ENCODE measurements at places on chromosomes 2 and 18.

GRCh38 chr2:14815201-14815600, 182.7 kb downstream of the LRATD1 start:
- DNase-seq: no peak

DNA sequence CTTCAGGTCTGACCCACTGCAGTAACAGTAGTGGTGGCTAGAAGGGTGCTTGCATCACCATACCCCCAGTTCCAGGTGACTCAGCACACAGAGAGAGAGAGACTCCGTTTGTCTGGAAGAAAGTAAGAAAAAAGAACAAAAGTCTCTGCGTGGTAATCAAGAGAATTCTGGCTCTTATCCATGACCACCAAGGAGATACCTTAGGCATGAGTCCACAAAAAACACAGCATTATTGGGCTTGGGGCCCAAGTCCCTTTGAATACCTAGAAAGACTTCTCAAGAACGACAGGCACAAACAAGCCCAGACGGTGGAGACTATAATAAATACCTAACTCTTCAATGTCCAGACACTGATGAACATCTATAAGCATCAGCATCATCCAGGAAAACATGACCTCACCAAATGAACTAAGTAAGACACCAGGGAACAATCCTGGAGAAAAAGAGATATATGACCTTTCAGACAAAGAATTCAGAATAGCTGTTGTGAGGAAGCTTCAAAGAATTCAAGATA, 21.7 kb upstream of the BAZ2B start:
- DNase-seq: no peak

DNA sequence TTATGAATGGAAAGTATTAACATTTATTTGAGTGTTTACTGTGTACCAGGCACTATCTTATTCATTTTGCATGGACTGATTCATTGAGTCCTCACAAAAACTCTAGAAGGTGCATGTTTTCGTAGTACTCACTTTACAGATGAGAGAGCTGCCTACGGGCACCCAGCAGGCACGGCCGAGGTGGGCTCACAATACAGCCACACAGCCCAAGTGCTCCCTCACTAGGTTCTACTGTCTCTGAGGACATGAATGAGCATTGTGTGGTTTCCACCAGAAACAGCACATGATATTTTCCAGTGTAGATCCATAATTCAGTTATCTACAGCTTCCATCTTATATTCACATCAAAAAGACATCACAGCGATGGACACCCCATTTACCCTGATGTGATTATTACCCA, 101.4 kb downstream of the FTCDNL1 start:
- no peak for DNase-seq

- DNase-seq: no peak
These were observed 45.1 kb upstream of the TNFRSF11A start for GRCh38 chr18:62280058-62280457.

- DNase-seq: no peak
These were observed 39.5 kb upstream of the FHL2 start for GRCh38 chr2:105438104-105438929.

GRCh38 chr2:133061874-133062593, 392.0 kb upstream of the LYPD1 start:
- DNase-seq: no peak

GRCh38 chr2:208135794-208136715, 6.4 kb upstream of the CRYGC start:
- no peak for DNase-seq

DNA sequence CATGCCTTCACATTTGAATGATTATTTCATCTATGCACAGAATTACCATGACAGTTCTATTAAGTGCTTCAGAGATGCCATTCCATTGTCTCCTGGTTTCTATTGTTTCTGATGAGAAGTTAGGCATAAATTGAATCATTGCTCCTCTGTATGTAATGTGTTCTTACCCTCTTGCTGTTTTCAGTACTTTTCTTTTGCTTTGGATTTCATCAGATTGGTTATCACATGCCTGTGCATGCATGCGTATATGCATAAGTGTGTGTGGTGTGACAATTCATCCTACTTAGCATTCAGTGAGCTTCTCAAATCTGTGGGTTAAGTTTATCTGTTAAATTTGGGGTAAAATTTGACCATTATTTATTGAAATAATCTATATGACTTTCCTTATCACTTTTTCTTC, 263.3 kb upstream of the RND3 start:
- DNase-seq: no peak

GRCh38 chr2:148885209-148885608, 10.2 kb downstream of the KIF5C start:
- DNase-seq: no peak

- no peak for DNase-seq
These were observed 43.0 kb downstream of the TNFRSF11A start for GRCh38 chr18:62368100-62368499.

DNA sequence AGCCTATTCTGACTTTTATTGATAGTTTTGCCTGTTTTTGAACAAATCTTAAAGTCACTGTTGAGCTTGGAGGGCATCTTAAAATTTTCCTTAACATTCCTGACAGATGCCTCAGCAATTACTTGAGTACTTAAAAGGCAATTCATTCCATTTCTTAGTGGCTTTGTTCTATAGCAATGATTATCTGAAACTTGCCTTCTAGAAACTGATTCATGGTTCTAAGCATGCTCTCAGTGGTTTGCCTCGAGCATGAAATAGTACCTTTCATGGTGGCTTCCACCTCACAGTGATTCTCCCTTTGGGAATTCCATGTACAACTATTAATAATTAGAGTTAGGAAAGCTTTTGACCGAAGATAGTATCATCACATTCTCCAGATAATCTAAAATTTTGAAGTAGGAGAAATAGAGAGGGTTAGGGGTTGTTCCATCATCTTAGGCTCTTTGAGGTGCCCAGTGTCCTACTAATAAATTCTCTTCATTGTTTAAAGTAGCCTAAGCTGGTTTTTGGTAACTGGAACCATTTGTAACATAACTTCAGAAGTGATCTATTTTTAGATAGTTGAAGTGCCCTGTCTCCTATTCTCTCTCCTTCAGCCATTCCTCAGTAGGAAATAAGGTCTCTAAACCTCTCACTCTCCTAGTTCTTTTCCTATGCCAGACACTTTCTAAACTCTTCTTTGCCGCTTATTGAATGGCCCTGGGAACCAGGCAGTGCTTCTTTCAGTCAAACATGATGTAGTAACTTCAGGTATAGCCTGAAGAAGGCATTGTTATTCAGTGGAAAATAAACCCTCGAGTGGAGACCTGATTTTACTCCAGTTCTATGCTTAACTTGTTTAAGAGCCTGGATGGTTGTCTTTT, 156.1 kb downstream of the HAUS1 start:
- no peak for DNase-seq

DNA sequence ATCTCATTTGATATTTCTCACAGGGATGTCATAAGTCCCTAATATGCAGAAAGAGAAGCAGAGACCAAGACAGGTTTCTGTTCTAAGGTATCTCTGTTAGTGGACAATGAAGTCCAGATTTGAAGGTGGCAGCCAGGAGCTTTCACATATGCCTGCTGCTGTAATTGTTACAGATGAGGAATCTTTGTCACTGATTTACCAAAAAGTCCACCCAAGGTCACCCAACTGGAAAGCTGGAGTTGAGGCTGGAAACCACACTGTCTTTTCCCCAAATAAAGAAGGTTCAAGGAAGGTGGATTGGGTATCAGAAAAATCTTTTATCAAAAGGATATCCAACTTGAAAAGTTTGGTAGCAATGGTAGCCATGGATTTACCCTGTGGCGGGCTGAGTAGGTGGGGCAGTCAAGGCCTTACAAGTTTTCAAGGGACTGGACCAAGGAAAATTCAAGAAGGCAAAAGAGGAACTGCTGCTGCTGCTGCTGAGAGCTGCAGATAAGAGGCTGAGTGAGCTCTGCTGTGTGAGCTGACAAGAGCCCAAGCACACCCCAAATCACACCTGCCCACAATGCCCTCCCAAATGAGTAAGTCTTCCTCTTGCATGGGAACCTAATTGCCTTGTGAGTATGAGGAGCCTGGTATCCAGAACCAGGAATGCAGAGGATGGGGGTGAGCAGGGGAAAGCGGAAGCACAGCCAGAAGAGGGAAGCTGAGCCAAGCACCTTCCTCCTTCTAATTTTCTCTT, 241.2 kb downstream of the ANAPC1 start:
- DNase-seq: no peak

GRCh38 chr2:205655779-205656456, 26.4 kb upstream of the NRP2 start:
- no peak for DNase-seq

DNA sequence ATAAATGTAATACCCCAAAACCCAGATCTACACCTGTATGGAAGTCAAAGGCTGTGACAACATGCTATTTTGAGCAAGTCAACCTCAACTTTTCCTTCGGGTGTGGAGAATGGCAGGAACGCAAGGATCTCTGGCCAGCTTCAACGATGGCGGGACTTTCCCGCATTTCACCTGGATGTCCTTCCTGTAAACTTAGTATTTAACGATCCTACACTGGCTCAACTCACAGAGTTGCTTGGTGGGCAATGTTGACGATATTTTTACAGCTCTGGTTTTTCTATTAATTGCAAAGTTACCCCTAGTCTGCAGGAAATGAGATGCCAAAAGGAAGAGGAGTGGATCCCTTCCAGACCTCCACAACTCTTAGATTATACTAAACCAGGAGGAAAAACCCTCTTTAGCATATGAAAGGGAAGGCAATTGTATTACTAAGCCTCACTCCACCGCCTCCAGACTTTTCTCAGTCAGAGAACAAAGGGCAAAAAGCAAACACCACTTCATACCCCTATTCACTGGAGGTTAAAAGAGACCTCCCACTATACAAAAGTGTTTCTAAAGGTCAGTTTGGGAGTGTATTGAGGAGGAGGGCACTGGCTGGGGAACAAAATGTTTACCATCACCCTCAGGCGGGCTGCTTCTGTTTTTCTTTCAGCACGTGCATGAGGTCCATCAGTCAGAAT, 56.5 kb upstream of the ACVR1 start:
- no peak for DNase-seq

DNA sequence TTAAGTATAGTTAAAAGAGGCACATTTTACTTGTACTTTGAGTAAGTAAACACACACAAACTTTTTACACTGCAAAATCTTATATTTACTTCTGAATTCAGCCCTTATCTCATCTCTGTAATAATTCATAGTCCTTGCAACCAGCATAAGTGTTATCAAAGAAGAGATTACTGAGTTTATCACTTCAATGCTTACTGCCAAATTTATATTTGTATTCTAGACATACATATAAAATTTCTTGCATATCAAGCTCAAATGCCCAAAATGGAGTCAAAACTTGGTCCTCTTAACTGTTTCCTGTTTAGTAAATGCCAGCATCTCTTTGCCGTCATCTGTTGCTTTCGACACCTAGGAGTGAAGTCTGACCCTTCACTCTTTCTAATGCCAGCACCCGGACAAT, 21.1 kb upstream of the KCNJ3 start:
- no peak for DNase-seq

GRCh38 chr2:86275384-86275799, 62.0 kb downstream of the REEP1 start:
- no peak for DNase-seq

GRCh38 chr2:132542953-132543569, 126.5 kb downstream of the GPR39 start:
- DNase-seq: no peak

DNA sequence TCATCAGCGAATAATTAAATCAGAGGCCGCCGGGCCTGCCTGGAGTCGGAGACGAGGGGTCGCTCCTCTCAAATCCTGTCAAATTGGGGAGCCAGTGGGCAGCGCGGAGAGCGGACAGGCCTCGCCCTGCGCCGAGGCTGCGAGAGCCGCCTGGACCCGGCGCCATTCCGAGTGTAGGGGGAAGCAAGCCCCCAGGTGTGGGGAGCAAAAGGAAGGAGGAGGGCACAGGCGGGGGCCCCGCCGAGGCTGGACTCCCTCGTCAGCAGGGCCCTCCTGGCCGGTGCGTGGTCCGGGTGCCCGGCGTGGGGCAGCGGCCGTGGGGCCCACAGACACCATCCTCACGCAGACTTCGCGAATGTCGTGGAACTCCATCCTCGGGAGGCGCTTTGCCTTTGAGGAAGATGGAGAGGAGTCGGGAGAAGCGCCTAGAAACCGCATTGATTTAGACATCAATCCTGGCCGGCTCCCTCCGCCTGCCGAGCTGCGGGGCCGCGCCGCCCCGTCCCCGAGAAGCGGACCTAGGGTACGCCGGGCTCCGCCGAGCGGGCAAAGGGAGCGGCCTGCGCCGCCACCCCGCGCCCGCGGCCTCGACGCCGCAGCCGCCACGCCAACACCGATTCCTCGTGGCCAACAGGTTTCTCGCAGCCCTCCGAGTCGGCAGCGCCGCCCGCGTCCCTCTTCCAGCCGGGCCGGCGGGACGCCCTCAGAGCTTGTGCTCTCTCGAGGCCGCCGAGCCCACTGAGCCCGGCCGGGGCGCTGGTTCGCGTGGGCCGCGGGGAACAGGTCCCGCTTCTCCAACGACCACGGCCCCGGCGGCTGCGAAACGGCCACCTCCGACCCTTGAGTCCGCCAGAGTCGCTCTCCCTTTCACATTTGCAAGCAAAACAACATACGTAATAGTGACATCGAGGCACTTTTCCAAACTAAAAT, 6.7 kb upstream of the ONECUT2 start:
- DNase-seq: no peak

Measured in NCI-H524 treated with DMSO at 0.1 percent for 48 hours (cell line).